ENCODE measurements at places on chromosomes 7 and 10. TPM values are rescaled to one million over a fixed set of nuclear protein-coding genes. Genes with fewer than 3 reads are reported as not detected.

DNA sequence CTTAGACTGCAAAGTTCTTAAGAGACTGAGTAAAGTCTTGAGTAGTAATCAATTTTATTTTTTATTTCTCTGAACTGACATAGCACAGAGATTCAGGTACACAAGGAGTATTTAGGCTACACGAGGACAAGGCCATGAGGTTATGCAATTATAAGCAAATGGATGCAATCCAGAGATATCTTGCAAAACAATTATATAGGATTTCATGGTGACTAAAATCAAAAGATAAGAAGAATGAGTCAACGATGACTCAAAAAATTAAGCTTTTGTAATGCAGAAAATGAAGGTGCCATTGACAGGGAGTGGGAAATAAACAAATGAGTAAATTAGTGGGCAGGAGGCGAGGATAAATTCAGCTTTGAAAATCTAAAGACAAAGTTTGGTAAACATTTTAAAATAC lies 66.7 kb upstream of the MYO3A start:
- no peak overlapping the region for H3K4me3 ChIP-seq
- no peaks in the 10 kb centered on the region for H3K27me3 ChIP-seq
- H3K36me3 ChIP-seq = no peaks in the 10 kb centered on the region
- no peaks in the 10 kb centered on the region for H3K4me1 ChIP-seq
- H3K27ac ChIP-seq = no peak overlapping the region

Gene NYAP1
- 0.05 TPM for total RNA-seq

- H3K36me3 ChIP-seq = peaks cover 38% of the 10 kb centered on the region
- DNase-seq = no peak
- peak overlapping the region; percentile 93 for H3K4me3 ChIP-seq
- H3K27ac ChIP-seq = peak overlapping the region; percentile 91
These were observed 649 bp downstream of the DNA2 start for GRCh38 chr10:68471063-68471585.

GRCh38 chr10:48467669-48468068 lies 137.2 kb downstream of the ARHGAP22 start:
- H3K4me1 ChIP-seq = peaks cover 2% of the 10 kb centered on the region
- H3K4me3 ChIP-seq = no peak overlapping the region
- no peak for DNase-seq
- H3K36me3 ChIP-seq = no peaks in the 10 kb centered on the region

- no peak overlapping the region for H3K4me3 ChIP-seq
- DNase-seq = no peak
- H3K27ac ChIP-seq = no peak overlapping the region
- no peaks in the 10 kb centered on the region for H3K4me1 ChIP-seq
- H3K36me3 ChIP-seq = no peaks in the 10 kb centered on the region
These were observed 232.8 kb downstream of the KCNMA1 start for GRCh38 chr10:77404810-77405209.

GRCh38 chr7:124781418-124781817 lies 15.8 kb upstream of the GPR37 start:
- no peaks in the 10 kb centered on the region for H3K36me3 ChIP-seq
- H3K27ac ChIP-seq = no peak overlapping the region
- H3K27me3 ChIP-seq = peaks cover 3% of the 10 kb centered on the region
- H3K4me1 ChIP-seq = no peaks in the 10 kb centered on the region

DNA sequence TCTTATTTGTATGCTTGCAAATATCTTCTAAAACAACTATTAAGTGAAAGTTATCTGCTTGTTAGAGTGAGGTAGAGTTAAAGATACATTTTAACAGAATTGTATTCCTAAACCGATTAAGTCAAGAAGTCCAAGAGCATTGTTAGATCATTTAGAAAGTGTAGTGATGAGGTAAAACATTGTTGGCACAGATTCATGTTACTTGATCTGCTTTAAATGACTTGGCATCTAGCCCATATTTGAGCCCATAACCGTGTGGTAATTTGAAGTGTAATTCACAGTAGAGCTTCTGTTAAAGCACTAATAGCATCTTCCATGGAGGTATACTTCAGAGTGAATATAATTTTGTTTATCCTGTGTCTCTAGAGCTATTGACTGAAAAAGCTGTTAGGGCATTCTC lies 62.1 kb downstream of the PTEN start:
- no peaks in the 10 kb centered on the region for H3K27me3 ChIP-seq
- peaks cover 64% of the 10 kb centered on the region for H3K36me3 ChIP-seq
- H3K4me1 ChIP-seq = peaks cover 41% of the 10 kb centered on the region
- H3K4me3 ChIP-seq = no peak overlapping the region

Gene VWC2
- total RNA-seq = not detected

GRCh38 chr7:118060692-118061091 lies 123.3 kb upstream of the LSM8 start:
- no peak overlapping the region for H3K4me3 ChIP-seq
- DNase-seq = no peak
- H3K27ac ChIP-seq = no peak overlapping the region
- no peaks in the 10 kb centered on the region for H3K4me1 ChIP-seq

DNA sequence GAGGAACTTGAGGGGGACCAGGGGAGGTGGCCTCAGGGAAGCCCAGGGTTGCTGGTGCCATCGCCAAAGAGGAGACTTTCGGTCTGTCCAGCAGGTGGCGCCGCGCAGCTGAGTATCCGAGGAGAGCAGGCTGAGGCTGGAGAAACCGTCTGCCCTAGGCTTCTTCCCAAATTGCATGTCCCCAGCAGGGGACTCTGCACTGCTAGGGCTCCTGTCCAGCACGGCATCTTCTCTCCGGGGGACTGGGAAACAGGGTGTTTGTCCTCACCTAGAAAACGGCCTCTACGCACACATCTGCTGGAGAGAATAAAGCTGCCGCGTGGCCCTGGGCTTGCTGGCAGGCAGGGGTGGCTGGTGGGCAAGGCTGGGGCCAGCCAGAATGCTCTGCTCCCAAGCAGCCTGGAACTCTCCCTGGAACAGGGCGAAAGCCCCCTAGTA lies 161.9 kb downstream of the SH2D4B start:
- H3K27me3 ChIP-seq = no peaks in the 10 kb centered on the region
- H3K4me1 ChIP-seq = no peaks in the 10 kb centered on the region

- no peak overlapping the region for H3K27ac ChIP-seq
- no peaks in the 10 kb centered on the region for H3K4me1 ChIP-seq
- H3K36me3 ChIP-seq = no peaks in the 10 kb centered on the region
- peaks cover 2% of the 10 kb centered on the region for H3K27me3 ChIP-seq
- DNase-seq = no peak
- H3K4me3 ChIP-seq = no peak overlapping the region
These were observed 427.0 kb downstream of the KCNMA1 start for GRCh38 chr10:77210645-77211044.

DNA sequence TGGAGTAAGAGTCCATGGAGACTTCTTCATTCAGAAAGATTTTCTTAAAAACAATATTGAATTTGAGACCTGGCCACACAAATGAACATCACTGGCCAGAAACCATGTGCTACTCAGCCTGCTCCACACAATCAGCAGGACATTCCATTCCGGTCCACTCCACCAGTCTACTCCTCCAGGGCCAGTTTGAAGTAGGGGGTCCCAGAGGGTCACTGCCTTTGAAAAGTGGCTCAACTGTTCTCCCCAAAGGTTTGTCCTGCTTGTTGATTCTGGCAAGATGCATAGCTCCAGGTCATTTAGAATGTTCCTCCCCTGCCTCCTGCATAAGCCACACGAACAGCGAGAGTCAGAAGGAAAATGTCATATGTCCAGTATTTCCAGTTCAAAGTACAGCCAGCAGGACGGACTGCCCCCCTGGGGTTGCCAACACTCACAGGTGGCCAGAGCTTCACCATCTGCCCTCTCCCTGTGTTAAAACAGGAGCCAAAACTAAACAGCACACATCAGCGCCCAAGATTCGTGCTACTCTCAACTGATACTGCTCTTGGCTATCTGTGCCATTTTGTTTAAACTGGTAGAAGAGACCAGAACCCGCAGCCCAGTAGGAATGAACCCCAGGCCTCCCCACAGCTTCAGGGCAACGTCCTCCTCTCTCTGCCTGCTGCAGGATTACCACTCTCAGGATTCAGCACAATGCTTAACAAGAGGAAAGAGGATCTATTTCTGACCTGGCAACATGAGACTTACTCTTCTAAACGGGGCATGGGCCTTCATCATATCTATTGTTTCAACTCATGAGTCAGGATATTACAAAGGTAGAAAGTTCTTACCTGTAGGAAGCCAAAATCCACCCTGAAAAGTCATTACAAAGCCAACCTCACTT lies 11.3 kb downstream of the GRB10 start:
- no peak overlapping the region for H3K27ac ChIP-seq
- H3K4me1 ChIP-seq = no peaks in the 10 kb centered on the region
- H3K27me3 ChIP-seq = peaks cover 2% of the 10 kb centered on the region
- no peak overlapping the region for H3K4me3 ChIP-seq
- DNase-seq = no peak
- H3K36me3 ChIP-seq = no peaks in the 10 kb centered on the region

Gene BICC1
- 0.08 TPM for total RNA-seq

GRCh38 chr10:47019155-47020145 lies 108.2 kb downstream of the PTPN20 start:
- H3K4me1 ChIP-seq = no peaks in the 10 kb centered on the region
- H3K4me3 ChIP-seq = no peak overlapping the region
- no peak overlapping the region for H3K27ac ChIP-seq

DNA sequence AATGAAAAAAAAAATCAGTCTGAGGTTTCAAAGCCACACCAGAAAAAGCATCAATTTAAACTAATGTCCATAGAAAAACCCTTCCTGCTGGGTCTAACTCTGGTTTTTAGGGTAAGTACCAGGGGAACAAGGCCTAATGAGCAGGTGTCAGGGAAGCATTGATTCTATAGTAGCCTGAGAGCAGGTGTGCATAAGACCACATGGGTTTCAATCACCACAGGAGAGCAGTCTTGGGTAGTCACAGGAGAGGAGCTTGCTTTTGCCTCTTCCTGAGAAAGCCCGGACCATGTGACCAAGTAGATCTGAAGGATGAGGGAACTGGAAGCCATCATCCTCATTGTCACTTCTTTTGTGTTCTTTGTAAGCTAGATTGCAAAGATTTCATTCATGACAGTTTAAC lies 66.3 kb upstream of the AGK start:
- H3K27ac ChIP-seq = no peak overlapping the region
- no peaks in the 10 kb centered on the region for H3K36me3 ChIP-seq
- H3K4me1 ChIP-seq = peaks cover 10% of the 10 kb centered on the region
- no peak for DNase-seq
- H3K27me3 ChIP-seq = peaks cover 12% of the 10 kb centered on the region

- H3K36me3 ChIP-seq = no peaks in the 10 kb centered on the region
- no peak for DNase-seq
These were observed 50.9 kb downstream of the TFAM start for GRCh38 chr10:58436071-58436470.

DNA sequence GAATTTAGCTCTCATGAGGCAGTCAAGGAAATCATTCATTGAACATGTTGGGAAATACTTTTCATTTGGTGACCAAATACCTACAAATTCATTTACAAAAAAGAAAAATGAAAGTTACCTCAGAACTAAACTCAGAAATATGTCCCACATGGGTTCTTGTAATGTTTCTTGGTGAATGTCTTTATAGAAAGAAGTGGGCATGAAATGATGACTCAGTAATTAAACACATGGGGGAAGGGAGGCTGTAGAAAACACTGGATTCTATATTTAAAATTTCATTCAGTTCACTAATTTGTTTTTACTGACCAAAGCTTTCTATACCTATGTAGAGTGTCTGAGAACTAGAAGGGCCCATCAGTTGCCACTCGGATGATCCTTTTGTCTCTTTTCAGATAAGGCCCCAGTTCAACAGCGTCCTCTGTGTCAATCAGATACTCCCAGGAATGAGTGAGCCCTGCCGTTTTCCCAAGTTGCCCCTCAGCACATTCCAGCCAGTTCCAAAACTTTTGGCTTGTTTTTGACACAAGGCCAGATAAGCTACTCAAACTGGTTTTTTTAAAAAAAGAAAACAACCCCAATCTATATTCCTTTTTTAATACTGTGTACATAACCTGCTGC lies 49.3 kb upstream of the AGBL3 start:
- H3K27ac ChIP-seq = no peak overlapping the region
- H3K4me3 ChIP-seq = no peak overlapping the region
- H3K4me1 ChIP-seq = peaks cover 12% of the 10 kb centered on the region
- no peaks in the 10 kb centered on the region for H3K36me3 ChIP-seq

DNA sequence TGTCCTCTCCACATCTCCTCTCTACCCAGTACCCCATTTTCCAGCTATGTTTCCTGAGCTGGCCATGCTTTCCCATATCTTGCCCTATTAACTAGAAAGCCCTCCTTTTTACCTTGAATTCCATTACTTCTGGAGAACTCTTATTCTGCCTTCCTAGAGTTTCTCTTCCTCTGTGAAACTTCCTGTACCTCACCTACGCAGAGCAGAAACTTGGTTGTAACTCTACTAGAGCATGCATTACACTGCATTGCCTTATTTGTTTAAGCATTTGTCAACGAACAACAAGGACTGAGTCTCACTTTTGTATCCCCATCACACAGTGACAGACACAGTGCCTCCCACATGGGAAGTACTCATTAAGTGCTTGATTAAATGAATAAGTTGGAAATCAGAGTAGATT lies 36.4 kb downstream of the VCL start:
- peaks cover 44% of the 10 kb centered on the region for H3K4me1 ChIP-seq
- no peak for DNase-seq
- H3K4me3 ChIP-seq = no peak overlapping the region
- no peaks in the 10 kb centered on the region for H3K27me3 ChIP-seq
- H3K27ac ChIP-seq = no peak overlapping the region
- H3K36me3 ChIP-seq = peaks cover 46% of the 10 kb centered on the region

DNA sequence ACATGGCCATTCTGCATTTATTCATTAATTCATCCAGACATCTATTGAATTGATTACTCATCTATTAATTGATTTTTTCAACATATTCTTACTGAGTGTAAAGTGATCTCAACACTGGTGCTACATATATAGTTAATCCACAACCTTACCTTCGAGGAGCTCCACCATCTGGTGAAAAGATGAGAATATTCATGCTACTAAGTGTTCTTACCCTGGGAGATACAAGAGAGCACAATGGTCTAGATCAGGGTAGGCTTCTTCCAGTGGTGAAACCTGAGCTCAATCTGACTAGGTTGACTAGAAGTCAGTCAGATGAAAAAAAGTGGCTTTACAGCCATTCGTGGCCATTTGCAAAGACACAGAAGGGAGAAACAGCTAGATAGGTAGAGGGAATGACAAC lies 507.4 kb downstream of the ANKRD7 start:
- H3K36me3 ChIP-seq = no peaks in the 10 kb centered on the region
- H3K4me1 ChIP-seq = no peaks in the 10 kb centered on the region
- DNase-seq = no peak
- no peak overlapping the region for H3K4me3 ChIP-seq
- no peak overlapping the region for H3K27ac ChIP-seq
- H3K27me3 ChIP-seq = no peaks in the 10 kb centered on the region

Gene FEZF1
- not detected for total RNA-seq

- peaks cover 2% of the 10 kb centered on the region for H3K4me1 ChIP-seq
- H3K36me3 ChIP-seq = no peaks in the 10 kb centered on the region
- no peak for DNase-seq
- no peaks in the 10 kb centered on the region for H3K27me3 ChIP-seq
These were observed 250.9 kb downstream of the SNX13 start for GRCh38 chr7:17689361-17689902.

Gene PTPRE
- 30.6 TPM for total RNA-seq

- H3K27me3 ChIP-seq = no peaks in the 10 kb centered on the region
- no peak for DNase-seq
- no peaks in the 10 kb centered on the region for H3K4me1 ChIP-seq
- no peaks in the 10 kb centered on the region for H3K36me3 ChIP-seq
- no peak overlapping the region for H3K4me3 ChIP-seq
These were observed 129.2 kb downstream of the KCND2 start for GRCh38 chr7:120402079-120402767.
